ENCODE measurements at places on chromosomes 7 and 10.

- no peak for DNase-seq
Measured at GRCh38 chr7:44072364-44073231, 7.2 kb upstream of the PGAM2 start.

GRCh38 chr7:152511736-152512135, 75.9 kb upstream of the KMT2C start:
- DNase-seq, result no peak

- DNase-seq, result no peak
Measured at GRCh38 chr7:8699875-8700624, 266.6 kb downstream of the NXPH1 start.

DNA sequence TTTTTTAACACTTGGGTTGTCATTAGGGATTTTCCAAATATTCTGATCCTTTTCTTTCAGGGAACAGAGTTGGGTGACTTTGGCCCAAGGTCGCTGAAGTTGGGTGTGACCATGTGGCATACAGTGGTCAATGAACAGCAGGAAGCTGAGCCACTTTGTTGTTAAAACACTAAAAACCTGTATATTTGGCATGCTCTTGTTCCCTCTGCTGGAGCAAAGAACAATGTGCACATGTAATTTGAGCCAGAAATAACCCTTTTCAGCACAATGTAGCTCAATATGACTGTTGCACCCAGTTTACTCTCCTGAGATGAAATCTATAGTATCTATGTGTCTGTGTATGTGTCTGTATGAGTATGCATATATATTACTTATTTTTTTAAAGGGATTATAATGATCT, 74.9 kb downstream of the ADCYAP1R1 start:
- DNase-seq, result no peak

DNA sequence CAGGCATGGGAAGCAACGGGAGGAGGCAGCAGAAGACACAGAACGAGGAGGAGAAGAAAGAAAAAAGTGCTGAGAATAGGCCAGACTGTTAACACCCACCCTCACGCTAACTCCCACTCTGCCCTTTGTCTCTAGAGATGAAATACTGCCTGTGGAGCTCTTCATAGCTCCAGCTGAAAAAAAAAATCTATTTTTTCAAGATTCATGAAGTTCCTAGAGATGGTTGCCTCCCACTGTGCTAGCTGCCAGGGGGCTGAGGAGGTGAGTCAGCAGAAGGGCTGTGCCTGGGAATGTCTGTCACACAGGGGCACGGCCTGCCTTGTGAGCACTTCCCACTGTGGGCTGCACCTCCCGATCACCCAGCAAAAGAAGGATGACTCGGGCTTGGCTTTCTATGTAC, 144.5 kb downstream of the RNF216 start:
- no peak for DNase-seq

DNA sequence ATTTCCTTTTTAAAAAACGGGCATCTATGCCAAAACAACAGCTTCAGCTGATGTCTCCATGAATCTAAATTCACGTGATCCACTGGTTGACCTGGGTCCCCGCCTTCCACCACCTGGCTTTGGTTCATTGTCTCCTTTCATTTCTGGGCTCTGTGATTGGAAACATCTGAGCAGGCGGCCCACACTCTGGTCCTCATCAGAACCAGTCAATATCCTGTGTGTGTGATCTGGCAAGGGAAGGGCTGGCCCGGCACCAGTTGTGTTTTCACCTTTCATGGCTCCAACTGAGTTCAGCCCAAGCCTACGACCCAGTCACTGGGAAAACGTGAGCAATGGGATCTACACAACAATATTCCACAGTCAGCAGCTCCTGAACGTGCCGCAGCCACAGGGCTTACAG, 46.2 kb downstream of the PARP12 start:
- no peak for DNase-seq

- DNase-seq, result no peak
Measured at GRCh38 chr10:89118091-89118490, 89.0 kb downstream of the CH25H start.

- DNase-seq, result peak; percentile 22
Measured at GRCh38 chr7:23938937-23939552, 229.0 kb downstream of the STK31 start.

DNA sequence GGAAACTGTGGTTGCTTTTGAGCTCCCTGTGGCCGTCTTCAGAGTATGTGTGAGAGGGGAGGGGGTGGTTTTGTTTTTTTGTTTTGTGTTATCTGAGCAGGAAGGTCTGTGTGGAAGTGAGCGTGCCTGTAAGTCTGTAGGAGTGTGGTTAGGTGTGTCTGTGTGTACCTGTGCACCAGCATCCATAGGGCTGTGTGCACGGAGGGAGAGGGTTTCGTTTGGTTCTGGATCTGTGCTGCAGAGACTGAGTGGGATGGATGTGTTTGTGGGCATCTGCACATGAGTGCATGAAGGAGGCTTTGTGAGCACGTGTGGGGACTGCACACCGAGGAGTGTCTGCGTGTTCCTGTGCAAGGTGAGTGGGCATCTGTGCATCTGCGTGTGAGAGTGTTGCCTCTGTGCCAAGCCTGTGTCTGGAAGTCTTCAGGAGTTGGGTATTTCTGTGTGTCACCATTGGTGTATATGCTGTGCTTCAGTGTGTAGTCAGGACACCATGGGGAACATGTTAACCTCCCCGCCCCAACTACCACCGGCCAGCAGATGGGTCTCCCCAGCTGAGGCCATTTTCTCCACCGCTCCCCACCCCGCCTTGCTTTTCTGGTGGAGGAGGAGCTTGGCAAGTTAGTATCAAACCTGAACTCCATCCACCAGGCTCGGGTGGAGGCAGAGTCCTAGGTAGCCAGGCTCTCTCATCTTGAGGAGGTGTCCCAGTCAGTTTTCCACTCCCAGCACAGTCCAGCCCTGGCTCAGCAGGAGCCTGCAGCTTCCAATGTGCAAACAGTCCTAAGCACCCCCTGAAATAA, 7.1 kb upstream of the TLX1 start:
- DNase-seq, result no peak

DNA sequence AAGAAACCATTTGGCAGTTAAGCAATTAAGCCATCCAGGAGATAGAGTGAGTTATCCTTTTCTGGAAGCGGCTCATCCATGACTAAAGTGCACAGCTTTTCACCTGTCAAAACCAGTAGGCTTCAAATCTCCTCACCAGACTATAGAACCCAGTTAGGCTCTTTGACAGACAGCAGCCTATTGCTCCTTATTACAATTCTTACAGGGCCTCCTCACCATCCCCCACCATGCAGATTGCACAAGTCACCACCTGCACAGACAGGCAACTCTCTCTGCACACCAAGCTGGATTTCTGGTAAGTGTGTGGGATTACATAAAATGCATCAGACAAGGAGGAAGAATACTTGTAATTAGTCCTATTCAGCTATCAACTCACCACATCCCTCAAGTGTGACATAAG, 301.6 kb downstream of the SNX13 start:
- no peak for DNase-seq

- no peak for DNase-seq
Measured at GRCh38 chr10:125761961-125762360, 13.7 kb downstream of the MMP21 start.

- no peak for DNase-seq
Measured at GRCh38 chr7:120869700-120870099, 11.8 kb upstream of the TSPAN12 start.

Data from activated CD4-positive, alpha-beta T cell treated with anti-CD3 and anti-CD28 coated beads, Interleukin-2, Interleukin-4, amounts not matched to agents 100 ng/mL and 50 ng/mL, durations not matched to agents 16 hours and 8 hours (primary cell).